Activated T-cell treated with anti-CD3 and anti-CD28 coated beads, Interleukin-2, amount 50 U/mL, for 72 hours (primary cell): ENCODE measurements at places on chromosomes 16 and 17.

DNA sequence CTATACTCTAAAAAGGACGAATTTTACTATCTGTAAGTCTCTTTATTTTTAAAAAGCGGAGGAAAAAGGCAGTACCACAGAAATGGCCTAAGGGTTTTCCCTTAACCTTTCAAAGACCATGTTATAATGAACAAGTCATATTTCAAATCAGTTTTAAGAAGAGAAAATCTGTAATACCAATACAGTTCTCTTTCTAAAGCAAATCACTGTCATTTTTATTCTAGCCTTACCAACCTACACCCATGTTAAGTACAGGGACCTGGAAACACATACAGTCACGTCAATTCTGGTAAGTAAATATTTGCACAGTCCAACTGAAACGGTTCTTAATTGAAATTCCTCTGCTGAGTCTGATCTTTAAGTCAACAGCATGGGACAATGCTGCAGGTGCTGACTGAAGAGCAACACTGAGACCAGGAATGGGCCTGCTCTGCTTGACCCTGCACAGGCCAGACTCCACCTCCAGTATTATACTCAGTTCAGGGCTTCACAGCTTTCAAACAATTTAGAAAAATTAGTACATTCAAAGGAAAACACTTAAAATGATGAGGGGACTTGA lies 20.2 kb downstream of the MBTPS1 start:
- no peak for DNase-seq

DNA sequence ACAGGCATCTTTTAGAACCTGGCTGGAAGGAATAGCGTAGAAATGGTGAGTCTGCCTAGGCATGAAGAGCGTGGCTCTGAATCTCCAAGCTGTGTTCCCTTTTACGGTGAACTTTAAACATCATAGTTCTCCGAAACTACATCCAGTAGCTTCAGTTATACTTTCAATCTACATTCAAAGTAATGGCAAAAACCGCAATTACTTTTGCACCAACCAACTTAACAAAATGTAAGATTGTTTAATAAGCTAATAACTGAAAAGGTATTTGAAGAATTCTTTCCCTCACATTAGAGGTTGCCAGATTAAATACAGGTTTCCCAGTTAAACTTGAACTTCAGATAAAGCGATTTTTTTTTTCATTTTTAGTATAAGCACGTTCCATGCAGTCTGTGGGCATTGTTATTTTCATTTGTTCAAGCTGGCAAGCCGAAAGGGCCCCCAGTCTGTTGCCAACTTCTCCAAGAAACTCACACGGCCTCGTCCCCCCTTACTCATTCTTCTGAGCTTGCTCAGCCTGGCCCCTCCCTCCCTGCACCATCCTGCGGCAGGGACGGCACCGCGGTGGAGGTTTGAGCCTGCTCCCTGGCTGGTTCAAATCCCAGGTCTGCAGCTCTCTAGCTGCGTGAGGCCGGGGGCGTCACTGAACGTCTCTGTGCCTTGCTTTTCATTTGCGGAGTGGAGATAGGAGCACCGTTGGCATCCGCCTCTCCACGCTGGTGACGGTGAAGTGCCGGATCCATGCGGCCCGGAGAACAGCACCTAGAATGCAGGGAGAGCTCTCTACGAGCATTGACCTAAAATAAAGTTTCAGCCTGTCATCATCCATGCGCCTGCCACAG lies 3.5 kb upstream of the MTHFSD start:
- no peak for DNase-seq

DNA sequence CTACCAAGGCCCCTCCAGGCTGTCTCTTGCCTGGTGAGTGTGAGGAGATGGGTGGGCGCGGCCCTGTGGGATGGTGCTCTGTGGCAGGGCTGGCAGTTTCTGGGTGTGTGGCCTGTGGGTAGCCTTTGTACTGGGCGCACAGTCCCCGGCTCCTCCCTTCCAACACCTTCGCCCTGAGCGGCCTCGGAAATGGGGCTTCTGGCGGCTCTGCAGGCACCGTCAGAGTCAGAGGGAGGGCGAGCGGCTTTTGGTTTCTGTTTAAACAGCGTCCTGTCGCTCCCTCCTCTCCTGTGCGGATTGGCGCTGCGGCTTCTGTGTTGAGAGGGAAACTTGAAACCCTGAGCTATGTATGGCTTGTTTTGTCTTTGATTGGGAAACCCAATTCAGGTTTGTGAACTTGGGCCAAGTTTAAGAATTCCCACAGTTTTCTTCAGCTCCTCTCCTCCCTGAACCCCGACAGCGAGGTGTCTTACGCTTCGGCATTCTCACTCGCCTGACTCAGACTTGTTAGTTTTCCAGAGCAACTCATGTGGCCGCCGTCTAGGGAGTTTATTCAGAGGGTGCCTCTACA lies 8.3 kb upstream of the ZNF750 start:
- peak; percentile 53 for DNase-seq

DNA sequence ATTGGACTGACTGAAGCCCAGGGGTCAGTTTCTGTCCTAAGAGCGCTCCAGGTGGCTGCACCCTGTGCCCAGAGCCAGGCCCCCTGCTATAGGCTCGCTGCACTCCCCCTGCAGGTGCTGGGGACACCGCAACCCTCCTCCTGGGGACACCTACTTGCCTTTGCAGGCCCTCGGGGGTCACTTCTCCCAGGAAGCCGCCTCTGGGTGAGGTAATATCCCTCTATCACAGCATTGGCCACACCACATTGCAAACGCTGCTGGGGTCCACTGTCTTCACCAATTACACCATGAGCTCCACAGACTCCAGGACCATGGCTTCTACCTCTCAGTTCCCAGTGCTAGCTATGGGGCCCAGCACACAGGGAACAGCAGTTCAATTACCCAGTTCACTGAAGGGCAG lies 14.9 kb downstream of the USP36 start:
- no peak for DNase-seq

DNA sequence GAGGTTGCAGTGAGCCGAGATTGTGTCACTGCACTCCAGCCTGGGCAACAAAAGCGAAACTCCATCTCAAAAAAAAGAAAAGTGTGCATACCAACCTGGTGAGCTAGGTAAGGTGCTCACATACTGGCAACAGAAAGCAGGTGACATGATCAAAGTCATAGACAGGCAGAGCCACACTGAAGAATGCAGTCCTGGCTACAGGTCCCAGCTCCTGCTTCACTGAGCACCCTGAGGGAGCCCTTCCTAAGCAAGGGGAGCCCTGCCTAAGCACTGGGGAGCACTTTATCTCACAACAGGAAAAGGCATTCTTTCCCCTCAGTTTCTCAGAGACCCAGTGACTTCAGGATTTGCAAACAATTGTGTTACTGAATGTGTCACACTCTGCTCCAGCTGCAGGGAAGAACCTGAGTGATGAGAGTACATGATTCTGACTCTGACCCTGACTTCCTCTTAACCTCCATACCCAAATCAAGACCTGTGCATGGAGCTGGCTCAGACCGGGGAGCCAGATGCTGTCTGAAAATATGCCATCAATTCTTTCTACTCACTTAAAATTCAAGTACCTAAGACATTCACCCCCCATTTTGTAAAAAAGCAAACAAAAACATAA lies 40.5 kb downstream of the ANKRD11 start:
- no peak for DNase-seq

GRCh38 chr16:9568261-9568660 lies 476.8 kb downstream of the HAPSTR1 start:
- no peak for DNase-seq

GRCh38 chr17:77423589-77424451 lies 283.1 kb downstream of the SEC14L1 start:
- DNase-seq: no peak

DNA sequence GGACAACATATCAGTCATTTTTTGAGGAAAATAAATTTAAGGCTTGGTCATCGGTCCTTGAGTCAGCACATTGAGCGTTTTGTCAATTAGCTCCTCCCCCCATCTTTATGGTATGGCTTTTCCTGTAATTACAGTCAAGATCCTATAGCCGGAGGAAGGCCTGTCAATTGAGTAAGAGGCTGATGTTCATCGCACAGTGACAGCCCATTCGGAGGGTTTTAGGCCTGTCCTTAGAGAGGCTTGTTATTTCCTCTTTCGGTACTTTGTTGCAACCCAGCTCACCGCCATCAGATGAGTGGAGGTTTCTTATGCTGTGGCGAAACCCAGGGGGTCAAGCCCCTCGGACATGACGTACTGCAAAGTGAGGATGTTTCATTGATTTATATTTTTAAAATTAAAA lies 395.2 kb downstream of the WWOX start:
- no peak for DNase-seq

DNA sequence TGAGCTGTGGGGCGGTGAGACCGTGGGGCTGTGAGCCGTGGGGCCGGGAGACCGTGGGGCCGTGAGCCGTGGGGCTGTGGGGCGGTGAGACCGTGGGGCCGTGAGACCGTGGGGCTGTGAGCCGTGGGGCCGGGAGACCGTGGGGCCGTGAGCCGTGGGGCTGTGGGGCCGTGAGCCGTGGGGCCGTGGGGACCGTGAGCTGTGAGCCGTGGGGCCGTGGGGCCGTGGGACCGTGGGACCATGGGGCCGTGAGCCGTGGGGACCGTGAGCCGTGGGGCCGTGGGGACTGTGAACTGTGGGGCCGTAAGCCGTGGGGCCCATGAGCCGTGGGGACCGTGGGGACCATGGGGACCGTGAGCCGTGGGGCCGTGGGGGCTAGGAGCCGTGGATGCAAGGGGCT lies 24.6 kb upstream of the PVALEF start:
- DNase-seq: no peak

DNA sequence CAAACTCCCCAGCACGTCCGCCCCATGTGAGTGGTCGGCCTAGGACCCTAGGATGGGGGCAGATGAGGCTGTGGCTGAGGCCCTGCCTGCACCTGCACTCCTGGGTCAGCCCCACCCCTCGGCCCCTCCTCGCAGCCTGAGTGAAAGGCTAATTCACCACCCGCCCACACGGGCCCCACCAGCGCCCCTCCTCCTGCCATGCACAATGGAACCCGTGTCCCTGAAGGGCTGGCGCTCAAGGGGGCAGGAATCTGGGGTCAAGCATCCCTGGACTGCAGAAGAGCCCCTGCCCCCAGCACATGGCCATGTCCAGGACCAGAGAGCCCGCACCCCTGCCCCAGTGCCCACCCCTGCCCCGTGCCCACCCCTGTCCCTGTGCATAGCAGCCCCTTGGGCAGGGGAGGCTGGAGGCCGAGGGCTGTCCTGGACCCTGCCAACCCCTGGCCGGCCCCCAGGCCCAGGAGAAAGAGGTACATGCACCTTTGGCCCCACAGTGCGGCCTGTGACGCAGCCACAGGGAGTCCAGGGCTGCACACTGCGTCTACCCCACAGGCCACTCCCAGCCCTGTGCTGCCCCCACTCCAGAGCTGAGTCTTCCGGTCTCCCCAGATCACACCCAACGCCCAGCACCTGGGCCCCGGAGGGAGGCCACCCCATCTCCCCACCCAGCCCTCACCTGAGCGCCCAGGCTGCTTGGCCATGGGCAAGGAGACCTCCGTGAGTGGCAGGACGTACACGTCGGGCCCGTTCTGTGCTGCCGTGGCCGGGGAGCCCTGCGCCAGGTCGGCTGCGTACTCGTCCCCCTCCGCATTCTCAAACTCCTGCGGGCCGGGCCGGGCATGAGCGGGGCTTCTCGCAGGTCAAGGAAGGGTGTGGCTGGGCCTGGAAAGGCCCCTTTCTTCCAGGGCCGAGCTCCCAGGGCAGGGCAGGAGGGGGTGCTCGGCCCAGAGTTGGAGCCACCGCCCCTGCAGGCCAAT lies 34.6 kb upstream of the PVALEF start:
- no peak for DNase-seq

- no peak for DNase-seq
Observed at GRCh38 chr16:3495176-3495575, at the start of gene C16orf90. C16orf90 (minus strand) TSS chr16:3495489; CDS start chr16:3495421, 68 bp downstream.

DNA sequence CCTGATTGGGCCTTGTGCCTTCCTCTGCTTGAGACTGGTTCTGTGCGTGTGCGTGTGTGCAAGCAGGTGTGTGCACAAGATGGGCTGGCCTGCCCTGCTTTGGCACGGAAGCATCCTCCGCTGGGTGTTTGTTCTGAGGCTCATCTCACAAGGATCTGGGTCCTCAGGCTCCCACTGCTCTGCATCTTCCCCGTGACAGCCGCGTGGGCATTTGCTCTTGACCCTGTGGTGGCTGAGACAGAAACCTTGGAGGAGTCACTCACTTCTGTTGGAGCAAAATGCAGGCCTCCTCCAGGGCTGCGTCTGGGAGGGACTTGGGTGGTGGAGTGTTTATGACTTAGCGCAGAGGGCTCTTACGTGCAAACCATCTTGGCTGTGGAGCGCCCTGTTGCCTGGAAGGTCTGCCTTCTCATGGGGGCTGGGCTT lies 119.2 kb downstream of the RPTOR start:
- peak; percentile 45 for DNase-seq

DNA sequence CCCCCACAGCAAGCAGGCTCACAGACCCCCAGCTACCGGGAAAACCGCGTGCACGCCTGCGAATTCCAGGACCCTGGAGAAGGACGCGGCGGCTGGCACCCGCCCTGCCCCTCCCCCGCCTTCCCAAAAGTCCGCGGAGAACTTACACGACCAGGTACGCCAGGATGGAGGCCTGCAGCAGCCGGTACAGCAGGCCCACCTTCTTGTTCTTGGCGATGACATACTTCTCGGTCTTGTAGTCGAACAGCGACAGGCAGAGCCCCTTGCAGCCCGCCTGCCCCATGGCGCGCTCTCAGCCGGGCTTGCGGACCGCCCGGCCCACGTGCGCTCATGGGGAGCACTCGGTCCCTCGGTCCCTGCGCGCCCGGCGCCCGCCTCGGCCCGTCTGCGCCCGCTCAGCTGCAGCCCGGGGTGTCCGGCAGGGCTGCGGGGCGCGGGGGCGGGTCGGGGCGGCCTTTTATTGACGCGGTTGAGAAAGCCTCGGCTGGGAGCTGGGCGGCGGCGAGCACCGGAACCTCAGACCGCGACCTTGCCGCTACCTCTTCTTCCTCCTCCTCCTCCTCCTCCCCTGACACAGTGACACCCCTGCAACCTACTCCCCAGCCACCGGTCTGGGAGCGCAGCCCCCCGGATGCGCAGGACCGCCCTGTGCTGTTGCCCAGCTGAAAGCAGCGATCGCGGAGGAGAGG lies at the start of gene P2RX5:
Gene P2RX5, minus strand, starts transcription at position 433 of the 689 bp plus-strand sequence. Its CDS starts 150 bp downstream, at position 283.
- peak; percentile 49 for DNase-seq

DNA sequence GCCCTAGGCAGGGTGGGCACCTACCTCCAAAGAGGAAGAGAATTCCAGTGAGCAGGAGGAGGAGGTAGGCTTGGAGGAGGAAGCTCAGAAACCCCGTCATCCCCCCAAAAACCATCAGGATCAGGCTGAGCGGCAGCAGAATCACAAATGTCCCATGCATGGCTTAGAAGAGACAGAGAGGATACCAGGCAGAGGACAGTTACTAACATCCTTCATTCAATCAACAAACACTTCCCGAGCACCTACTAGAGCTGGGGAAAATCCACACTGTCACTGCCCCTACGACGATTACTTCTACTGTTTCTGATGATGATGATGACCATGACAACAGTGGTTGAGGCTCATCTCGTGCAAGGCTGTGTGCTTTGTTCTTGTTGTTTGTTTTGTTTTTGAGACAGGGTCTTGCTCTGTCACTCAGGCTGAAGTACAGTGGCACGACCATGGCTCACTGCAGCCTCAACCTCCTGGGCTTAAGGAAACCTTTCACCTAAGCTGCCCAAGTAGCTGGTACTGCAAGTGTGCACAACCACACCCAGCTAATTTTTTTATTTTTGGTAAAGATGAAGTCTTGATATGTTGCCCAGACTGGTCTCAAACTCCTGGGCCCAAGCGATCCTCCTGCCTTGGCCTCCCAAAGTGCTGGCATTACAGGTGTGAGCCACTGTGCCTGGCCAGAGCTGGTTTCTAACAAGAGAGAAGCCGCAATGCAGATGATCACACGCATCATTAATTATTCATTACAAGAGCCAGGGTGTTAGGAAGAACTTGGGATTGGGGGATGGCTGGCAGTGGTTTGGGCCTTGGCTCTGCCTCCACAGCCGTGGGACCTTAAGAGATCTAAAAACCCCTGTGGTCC lies 18.0 kb downstream of the TMEM114 start:
- DNase-seq: no peak
